Right kidney (tissue), 9 donors: ENCODE measurements at places on chromosomes 5 and 9.

GRCh38 chr9:107587191-107587963 lies 97.8 kb upstream of the KLF4 start:
- DNase-seq = no peak

DNA sequence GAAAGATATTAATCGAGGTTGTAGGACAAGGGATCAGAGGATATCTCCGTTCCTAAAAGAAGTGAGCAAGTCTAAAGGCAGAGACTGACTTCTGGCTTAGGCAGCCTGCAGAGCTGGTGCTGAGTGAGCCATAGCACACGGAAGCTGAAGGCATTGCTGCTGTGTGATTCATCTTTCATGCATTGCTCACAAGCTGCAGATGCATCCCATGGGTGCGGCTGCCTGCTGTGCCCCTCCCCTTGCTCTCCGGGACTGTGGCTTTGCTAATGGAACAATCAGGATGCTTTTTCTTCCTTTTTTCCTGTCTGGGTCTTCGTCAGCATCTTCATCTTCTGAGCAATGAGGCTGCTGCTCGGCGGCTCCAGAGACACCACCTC lies 341.4 kb downstream of the DIRAS2 start:
- no peak for DNase-seq

DNA sequence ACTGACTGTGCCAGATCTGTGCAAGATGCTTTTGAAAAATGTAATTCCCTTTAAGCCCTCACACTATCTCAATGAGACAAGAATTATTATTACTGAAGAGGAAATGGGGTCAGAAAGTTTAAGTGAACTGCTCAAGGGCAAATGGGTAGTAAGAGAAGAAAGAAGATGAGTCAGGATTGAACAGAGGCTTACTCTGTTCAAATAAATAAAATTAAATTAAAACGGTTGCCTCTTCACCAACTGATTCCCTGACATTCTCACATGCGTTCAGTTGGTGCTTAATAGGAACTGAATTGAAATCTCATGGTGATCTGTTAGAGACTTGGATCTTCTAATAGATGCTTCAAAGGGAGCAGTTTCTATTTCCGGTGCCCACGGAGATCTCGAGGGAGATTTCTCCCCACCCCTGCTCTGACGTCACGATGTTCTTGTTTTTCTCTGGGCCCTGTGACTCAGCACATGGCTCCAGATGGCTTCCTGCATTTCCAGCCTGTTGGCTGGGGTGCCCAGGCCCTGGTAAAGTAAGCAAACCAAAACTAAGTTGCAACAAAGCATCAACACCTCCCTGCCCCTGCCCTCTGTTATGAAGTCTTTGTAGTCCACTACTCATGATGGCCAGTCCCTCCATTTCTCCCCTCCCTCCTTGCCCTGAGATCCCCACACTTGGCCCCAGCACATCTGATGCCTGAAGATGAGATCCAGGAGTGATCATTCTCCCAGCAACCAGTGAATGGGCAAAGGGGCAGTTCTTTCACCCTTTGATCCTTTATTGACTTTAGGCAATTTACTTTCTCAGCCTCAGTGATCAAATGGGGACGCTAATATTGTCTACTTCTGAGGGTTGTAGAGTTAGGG lies 106.1 kb upstream of the CPEB4 start:
- DNase-seq = no peak

- no peak for DNase-seq
These were observed 46.8 kb downstream of the GRIN3A start for GRCh38 chr9:101691657-101692056.
